ENCODE measurements at places on chromosomes 11 and 22.
A peak's percentile ranks its signal among the peaks of the same experiment; 100 is the strongest.

- DNase-seq, result no peak
Observed at GRCh38 chr11:129861702-129862522, 33.5 kb downstream of the NFRKB start.

GRCh38 chr11:36374726-36375125, 78.6 kb downstream of the PRR5L start:
- no peak for DNase-seq

GRCh38 chr22:41446057-41446501, 522 bp downstream of the TOB2 start:
- DNase-seq, result no peak

DNA sequence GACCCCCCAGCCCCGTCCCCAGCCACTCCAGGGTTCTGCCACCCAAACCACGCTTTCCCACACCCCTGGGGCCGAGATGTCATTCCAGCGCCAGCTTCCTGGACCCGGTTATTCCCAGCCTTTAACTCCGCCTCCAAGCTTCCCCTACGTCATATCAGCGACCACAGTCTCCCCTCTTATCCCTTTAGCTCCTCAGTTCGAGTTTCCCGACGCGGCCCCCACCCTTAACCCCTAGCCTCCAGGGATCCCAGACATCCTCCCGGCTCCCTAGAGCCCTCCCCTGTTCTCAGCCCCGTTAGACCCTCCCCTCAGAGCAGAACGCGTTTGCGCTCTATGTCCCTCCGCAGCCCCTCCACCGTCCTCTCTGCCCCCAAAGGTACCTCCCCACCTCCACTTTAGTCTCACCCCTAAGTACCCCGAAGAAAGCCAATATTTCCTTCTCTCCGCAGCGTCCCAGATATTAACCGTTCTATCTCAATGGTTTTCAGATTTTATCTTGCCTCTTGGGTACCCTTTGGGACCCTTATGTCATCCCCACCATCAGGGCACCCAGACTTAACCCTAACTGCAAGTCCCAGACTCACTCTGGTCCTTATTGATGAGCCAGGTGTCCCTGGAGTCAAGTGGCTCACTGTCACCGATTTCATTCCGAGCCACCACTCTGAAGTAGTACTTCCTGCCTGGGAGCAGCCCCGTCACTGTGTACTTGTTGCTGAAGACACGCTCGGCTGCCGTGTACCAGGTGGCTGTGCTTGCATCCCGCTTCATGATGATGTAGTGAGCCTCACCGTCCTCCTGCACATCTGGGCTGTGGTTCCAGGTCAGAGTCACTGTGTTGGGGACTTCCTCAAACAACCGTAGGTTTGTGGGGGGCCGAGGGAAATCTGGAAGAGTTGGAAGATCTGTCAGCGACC, 8.0 kb downstream of the TMEM86A start:
- DNase-seq, result peak; percentile 64

GRCh38 chr11:84899740-84900139, 727.4 kb downstream of the DLG2 start:
- no peak for DNase-seq

GRCh38 chr22:36684841-36685240, 18.7 kb downstream of the CACNG2 start:
- DNase-seq, result no peak

DNA sequence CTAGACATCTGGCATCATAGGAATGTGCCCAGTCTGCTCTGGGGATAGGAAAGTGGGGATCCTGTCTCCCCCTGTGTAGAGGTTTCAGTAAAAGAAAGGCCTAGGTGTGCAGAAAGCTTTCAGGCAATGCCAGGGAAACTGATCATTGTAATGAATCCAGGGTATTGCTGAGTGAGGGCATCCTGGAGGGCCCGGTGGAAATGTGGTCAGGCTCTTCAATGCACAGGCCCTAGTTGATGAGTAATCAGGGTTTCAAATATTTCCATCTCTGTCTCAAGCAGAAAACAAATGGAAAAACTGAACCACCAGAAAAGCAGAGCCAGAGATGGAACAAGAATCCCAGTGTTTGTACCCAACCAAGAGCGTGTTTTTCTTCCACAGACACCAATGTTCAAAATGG, 2.0 kb downstream of the CD3E start:
- DNase-seq, result no peak

GRCh38 chr11:20584093-20584774, 15.2 kb upstream of the SLC6A5 start:
- DNase-seq, result no peak

DNA sequence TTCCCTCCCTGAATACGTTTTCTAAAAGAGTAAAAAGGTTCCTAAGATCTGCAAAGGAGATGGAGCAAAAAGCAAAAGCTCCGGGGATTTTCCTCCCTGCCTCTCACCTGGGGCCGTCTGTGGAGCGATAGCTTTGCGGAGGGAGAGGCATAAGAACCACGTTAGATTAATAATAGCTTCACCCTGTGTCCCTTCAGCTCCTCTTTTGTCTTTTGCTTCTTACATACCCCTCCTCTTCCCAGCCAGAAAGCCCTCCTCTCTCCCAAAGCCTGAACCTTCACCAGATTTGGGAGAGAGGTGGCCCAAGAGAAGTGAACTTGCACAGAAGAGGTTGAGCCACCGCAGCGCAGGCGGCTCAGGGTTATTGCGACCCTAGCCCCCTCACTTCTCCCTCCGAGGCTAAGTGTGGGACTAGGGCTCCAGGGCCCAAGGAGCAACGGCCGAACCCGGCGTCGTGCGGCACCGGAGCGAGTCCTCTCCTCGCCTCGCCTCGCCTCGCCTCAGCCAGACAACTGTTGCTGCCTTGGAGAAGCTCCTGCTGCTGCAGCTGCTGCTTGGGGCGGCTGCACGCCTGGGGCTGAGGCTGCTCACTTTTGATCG, 97.6 kb upstream of the HSD17B12 start:
- DNase-seq, result peak; percentile 86

- DNase-seq, result no peak
Observed at GRCh38 chr11:105491394-105491793, 118.5 kb upstream of the GRIA4 start.

DNA sequence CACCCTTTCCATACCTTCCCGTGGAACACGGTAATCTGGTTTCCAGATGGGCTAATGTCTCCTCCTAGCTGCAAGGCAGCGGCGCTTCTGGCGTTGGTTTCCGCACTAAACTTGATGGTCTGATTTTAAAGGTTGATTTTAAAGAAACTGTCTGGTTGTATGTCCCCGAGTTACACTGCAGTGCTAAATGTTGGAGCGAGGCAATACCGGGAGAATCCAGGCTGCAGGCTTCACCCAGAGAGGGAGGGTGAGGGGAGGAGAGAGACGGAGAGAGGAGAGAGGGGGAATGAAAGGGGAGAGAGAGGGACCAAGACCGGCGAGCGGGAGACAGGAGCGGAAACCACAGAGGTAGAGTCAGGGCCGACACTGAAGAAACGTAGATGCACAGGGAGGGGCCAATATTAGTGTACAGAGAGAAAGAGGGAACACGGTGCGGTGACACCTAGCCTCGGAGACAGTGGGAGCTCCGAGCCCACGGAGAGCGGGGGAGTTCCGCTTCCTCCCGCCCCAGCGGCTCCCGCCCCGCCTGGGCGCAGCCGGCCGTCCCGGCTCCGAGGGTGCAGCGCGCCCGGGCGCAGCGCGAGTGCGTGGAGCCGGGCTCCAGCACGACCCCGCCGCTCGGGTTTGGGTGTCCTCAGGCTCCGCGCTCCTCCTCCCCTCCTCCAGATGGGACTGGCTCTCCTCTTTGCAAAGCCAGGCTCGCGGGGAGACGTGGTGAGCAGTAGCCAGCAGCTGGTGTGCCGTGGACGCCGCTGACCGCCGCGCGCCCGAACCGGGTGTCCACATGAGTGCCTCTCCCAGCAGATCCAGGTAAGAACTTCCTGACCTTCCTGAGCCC, 71.9 kb upstream of the GRAMD1B start:
- no peak for DNase-seq

DNA sequence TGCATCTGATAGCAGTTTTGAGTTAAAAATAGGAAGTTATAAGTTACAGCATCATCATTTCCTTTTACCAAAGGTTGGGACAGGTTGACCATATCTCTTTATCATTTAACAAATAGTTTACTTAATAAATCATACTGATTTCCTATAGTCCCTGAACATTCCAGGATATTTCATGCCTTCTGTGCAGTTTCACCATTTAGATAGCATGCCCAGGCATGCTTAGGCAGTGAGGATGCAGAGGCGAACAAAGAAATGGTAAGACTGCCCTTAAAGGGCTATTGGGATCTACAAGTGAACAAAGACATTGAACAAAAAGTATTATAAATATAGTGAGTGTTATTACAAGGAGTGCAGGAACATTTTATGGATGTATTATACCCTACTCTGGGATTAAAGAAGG, 96.4 kb downstream of the PRMT3 start:
- no peak for DNase-seq

GRCh38 chr11:75633409-75634066, 35.3 kb downstream of the MAP6 start:
- DNase-seq, result no peak

DNA sequence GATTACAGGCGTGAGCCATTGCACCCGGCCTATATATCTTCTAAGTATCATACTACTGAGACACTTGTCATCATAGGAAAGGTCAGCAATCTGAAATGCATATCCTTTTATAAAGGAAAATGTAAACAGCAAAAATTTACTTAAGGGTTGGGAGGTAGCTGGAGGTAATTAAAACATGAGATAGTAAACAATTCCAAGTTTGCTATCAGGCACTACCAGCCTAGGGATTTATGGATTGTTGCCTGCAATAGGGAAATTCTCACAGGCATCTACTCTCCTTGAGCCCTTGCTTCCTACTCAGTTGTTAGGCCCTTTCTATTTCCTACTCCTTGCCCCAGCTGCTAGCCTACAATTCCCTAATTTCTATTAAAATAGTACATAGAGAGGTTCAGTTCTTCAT, 16.1 kb downstream of the PGR start:
- no peak for DNase-seq

- DNase-seq, result no peak
Observed at GRCh38 chr22:19517171-19517500, 7.1 kb downstream of the CLDN5 start.

DNA sequence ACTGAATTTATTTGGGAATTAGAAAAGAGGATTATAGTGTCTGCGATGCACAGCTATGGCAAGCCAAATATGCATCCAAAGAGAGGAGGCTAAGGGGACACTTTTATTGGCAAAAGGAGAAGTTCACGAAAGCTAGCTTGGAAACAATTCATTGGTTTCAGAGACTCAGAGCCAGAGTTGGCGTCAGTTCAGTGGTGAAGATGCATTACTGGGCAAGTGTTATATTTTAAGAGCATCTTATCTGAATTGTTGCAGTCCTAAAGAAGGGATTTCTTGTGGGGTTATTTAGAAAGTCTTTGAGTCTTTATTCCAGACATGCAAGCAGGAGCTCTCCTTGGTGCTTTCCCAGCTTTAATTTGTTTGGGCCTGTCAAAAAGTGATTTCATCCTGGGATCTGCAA, 15.0 kb downstream of the CLDN5 start:
- no peak for DNase-seq

- no peak for DNase-seq
Observed at GRCh38 chr22:26585104-26585790, 4.7 kb downstream of the TPST2 start.

- no peak for DNase-seq
Observed at GRCh38 chr11:96023275-96023674, 99.4 kb upstream of the MTMR2 start.

DNA sequence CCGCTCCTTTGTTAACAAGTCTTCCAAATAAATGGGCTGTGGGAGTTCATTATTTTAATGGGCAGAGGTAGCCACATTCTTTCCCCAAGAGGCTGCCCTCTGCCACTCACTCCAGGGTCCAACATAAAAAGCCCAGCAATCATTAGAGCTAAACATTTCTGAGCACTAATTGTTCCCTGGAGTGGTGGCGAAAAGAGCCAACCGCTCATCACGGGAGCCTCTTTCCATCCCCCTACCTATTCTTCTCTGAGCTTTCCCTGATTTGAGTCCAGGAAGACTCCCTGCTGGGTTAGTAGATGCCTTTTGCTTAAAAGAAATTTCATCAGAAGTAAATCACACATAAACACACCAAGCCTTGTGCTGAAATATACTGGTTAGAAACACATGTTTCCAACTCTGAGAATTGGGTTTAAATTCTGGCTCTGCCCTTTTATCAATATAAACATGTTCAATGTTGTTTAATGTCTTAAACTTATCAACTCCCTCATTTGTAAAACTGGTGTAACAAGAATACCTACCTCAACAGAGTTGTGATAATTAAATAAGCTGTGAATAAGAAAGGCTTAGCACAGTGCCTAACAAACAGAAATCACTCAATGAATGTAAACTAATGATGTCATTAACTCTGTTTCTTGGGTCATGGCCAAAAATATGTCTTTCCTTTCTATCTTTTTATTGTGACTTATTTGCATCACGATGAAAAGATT, at the start of gene OR5A2:
OR5A2 (minus strand) TSS at position 53 of the 707 bp plus-strand sequence. CDS start 3,460 bp downstream, outside the sequence.
- DNase-seq, result no peak

DNA sequence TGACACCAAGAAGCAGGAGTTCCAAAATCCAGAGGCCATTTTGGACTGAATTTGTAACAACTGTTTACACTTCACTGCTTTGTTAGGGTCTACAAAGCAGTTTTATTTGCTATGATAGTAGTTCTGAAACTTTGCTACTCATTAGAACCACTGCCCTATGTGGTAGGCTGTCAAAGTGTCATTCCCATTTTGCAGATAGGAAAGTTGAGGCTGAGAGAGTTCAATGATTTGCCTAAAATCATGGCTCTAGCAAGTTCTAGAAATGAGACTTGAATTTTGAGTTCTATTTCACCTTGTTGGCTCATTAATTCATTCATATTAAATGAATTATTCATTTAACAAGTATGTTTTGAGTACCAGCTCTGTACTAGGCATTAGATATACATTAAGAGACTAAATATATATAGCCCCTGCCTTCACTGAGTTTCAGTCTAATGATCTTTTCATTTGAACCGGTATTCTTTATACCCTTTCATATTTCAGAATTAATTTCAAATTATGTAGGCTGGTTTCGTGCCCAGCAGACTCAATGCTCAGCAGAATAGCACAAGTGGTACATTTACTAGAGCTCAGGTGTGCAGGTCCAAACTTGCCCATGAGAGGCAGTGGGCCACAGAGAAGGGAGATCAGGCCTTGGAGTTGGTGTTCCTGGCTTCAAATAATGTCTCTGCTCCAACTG, 93.5 kb downstream of the ME3 start:
- no peak for DNase-seq

DNA sequence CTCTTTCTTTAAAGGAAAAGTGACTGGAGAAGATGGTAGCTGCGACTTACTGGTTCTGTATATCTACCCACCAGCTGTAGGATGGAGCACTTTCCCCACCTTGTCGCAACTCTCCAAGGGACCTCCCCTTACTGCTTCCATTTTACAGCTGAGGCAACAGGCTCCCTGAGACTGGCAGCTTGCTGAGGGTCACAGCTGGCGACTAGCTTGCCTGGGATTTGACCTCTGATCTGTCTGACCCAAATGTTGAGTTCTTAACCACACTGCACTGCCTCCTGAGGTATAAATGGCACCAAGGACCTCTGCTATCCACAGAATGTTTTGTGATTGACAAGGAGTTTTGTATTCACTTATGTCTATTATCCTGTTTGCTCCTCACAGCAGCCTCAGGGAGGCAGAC, 115.0 kb upstream of the NNMT start:
- DNase-seq, result no peak

DNA sequence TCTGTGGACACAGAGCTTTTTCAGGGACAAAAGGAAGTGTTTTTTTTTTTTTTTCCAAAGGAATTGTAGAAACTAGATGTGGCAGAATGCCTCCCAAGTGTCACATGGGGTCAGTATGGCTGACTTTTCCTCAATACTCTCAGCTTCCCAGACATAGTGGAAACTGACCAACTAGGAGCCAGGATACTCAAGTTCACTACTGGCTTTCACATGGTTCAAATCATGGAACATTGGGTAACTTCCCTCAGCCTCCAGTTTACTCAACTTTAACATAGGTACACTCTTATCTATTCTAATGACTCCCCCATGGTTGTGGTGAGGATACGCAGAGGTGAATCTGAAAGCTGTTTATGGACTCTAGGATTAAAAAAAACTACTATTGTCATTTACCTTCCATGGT, 1.4 kb downstream of the SLC5A1 start:
- DNase-seq, result no peak

Measured in posterior cingulate gyrus (tissue), 11 donors.